Airway epithelial cell (primary cell): ENCODE measurements at places on chromosomes 6 and 20. TPM values are rescaled to one million over a fixed set of nuclear protein-coding genes. Genes with fewer than 3 reads are reported as not detected.

Gene SAMD3
- not detected in 2 replicates for total RNA-seq

Gene SNRPB2
- total RNA-seq = 45.2 and 51.6 TPM in 2 replicates

Gene VWA7
- total RNA-seq = 1.6 and 2.8 TPM in 2 replicates

Gene DCDC2
- 0.07 TPM in 1 of 2 replicates, not detected in the other for total RNA-seq

Gene GSTA3
- total RNA-seq = not detected in 2 replicates
